ENCODE measurements at places on chromosomes 1 and 21.

GRCh38 chr1:196501760-196502428 lies 106.3 kb downstream of the KCNT2 start:
- no peak for DNase-seq

DNA sequence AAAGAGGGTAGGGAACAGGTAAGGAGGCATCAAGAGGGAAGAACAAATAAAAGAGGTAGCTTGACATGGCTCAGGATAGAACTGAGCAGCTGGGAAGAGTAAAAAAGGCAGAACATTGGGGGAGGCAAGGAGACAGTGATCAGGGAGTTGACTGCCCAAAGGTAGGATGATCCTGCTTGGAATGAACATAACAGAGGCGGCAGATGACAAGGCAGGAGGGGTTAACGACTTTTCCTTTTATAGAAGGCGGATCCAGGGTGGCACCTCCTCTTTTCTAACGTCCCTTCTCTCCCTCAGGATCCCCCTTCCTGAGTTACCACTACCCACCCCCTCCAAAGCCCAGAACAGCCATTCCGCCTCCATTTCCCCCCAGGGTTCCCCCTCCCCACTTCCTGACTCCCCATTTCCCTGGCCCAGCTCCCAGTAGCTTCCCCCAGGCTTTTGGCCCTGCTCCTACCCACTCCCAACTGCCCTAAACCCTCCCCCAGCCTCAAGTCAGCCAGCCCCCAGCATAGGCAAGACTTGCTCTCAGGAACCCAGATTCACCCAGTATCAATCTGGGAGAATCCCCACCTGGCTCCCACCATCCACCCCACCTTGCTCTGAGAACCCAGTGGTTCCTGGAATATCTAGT lies 769 bp upstream of the ADAMTS4 start:
- DNase-seq = no peak

DNA sequence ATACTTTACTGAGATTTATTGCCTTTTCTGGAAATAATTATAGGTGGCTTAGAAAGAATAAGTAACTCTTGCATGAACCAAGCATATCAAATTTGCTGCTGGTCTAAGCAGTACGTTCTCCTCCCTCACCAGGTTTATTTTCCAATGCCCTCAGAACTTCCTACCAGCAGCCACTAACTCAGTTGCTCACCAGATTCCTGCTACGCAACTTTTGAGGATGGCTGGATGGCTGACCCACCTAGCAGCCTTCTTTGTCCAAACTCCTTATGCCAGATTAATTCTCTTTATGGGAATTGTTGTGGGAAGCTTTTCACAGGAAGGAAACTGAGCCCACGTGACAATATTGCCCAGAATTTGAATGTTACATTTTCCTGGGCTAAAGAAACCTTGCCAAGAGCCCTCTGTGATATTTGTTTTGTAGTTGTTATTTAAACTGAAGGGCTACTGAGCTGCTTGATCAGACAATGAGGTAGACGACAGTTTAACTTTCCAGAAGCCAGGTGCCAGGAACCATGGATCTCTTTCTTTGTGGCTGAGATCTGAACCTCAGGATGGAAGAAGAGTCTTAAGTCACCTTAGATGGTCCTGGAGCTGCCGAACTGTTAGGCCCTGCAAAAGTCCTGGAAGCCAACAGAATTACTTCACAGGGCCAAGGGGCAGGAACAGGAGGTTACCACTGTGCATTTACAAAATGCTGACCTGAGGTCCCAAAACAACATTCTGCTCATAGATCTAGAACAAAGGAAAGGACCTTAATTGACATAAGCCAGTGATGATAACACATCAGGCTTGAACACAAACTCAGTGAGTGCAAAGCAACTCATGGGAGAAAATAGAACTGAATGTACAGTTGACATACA lies 85.5 kb upstream of the ATP1A1 start:
- no peak for DNase-seq

DNA sequence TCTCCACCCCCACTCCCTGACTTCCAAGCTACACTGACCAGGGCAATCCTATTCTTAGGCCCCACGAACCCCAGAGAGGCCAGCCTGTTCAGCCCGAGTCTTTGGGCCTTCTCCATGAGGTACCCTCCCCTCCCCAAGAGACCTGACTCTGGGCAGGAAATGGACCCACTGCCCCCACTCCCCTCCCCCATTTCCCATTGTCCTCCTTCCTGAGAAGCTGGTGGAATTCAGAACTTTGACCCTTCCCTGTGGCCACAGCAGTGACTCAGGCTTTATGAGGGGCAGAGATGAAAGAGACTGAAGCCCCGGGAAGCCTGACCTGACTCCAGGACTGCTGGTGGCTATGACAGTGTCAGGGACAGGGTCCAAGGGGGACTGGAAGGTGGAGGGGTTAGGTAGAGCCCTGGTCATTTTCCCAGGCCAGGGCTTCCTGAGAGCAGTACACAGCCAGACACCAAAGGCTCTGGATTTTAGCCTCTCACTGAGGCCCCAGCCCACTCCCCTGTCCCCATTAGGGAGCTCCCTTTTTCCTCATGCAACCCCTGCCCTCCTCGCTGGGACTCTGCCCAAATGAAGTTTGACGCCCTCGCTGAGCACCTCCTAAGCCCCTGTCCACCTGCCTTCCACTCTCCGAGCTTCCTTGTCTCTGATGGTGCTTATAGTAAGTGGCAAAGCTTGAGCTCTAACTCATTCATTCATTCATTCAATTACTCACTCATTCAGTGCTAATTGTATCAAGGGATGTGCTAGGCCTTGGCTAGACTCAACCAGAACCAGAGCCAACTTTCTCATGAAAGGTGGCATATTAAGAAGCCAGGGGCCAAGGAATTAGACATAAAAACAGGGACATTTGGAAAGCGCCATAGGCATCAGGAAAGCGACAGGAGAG lies 3.0 kb downstream of the CRYBG2 start:
- DNase-seq = no peak

- DNase-seq = no peak
These were observed 116.3 kb downstream of the PEX14 start for GRCh38 chr1:10591010-10591409.

DNA sequence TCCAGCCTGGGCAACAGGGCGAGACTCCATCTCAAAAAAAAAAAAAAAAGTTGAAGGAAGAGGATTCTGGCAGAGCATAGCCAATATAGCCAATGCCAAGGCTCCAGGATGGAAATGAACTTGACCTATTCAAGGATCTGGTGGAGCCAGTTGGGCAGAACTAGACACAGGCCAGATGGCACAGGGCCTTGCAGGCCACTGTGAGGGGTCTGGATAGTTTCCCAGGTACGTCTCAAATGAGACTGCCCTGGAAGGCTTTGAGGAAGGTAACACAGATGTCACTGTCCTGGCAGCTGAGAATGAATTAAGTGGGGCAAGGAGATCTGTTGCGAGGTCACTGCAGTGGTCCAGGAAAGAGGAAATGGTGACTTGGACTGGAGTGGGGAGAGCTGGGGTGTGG lies 12.0 kb upstream of the ARHGEF19 start:
- DNase-seq = no peak

DNA sequence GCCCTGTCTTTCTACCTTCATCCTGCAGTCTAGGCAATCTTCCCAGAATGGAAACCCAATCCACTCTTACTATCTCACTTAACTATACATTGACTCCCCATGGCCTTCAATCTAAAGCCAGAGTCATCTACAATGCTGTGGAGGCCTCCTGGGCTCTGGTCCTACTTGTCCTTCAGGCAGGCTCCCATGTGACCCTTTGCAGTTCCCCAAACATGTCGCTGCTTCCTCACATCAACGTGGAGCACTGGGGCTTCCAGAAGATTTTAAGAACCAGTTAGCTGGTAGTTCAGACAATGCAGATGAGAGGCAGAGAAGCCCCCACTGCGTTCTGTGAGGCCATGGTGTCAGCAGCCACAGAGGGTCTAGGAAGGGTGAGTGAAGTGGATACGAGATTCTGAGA lies 18.6 kb downstream of the LYPD8 start:
- DNase-seq = no peak

DNA sequence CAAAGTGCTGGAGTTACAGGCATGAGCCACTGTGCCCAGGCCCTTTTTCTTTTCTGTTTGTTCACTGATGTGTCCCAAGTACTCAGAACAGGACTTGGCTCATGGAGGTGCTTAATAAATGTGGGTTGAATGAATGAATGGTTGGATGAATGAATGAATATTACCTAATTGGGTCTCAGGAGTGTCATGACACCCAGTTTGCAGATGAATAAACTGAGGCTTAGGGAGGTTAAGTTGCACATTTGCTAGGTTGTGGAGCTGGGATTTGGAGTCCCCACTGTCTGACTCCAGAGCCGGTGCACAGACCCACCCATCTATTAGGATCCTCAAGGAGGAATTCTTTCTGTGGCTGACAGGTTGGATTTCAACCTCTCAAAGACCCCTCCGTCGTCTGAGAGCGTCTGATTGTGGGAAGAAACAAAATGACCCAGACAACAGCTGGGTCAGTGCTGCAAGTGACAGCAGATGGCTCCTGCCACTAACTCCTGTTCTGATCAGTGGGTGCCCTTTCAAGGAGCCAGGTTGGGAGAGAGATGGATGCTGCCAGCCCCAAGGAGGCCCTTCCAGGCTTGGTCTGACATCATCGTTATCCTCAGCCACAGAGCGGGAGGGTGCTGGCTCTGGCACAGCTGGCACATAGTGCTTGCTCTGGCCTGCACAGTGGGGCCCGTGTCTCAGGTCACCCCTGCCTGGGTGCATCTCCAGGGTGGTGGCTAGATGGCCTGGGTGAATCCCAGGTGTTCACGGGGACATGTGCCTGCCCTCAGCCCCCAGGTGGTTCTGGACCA lies 24.2 kb downstream of the ARHGEF10L start:
- DNase-seq = no peak

- DNase-seq = no peak
These were observed 363.0 kb upstream of the DUSP10 start for GRCh38 chr1:222104694-222105392.

DNA sequence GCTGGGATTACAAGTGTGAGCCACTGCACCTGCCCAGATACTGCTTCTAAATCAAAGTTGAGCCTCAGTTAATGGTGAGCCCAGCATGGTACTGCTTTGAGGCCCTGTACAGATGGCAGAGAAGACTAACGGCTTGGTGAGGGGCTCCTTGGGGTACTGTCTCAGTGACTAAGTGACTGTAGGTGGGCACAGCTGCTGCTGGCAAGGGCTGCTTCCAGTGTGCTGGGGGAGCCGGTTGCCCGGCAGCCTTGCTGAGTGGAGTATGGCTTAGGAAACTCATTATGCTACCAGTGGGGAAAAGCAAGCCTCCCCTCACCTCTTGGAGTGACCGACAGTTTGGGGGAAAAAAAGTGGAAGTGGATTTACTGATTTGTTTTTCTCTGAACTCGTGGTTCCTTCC lies 23.6 kb upstream of the ARHGEF10L start:
- no peak for DNase-seq

DNA sequence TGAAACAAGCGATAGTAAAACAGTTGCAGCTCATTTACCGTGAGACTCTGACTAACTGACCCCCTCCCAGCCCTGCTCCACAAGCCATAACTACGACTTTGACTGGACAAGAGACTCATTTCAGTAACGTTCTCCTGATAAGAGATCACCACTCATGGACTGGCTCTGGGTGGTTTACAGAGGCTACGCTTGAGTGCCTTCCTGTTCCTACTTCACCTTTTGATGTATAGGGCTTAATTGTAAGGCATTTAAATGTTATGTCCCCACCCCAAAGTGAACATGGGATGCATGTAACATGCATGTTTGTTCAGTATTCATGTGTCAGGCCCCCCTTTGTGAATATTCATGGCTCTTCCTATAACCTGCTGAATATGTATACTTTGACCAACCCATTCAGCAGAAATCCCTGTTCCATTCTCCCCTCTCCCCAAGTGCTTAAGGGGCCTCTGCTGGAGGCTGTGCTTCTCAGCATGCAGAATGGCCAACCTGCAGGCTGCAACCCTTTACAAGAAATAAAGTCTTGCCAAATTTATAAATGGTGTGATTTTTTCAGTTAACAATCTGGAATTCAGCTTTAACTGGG lies 50.7 kb upstream of the SPOCD1 start:
- DNase-seq = no peak

- DNase-seq = no peak
These were observed 109.8 kb downstream of the TOMM20 start for GRCh38 chr1:235018720-235019444.

DNA sequence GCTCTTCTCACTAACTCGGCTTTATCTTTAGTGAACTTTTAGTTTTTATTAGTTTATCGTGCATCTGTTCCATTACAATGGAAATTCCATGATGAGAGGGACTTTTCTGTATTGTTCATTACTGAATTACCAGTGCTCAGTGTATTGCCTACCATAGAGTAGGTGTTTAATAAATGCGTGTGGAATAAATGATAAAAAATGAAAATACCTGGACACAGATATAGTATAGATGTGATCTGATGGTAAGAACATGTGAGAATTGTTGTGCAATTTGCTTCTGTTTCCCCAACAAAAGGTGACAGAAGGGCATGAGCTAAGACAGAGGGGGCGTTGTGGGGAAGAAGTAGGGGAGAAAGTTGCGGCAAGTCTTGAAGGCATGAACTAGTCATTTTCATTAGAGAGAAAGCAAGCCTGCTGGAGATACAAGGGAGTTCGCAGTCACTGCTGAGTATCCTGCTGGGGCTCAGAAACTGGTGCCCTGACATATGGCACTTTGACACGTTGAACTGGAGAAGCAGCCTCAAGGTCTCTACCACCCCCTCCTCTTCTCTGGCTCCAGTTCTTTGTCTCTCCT lies 5.6 kb upstream of the COG2 start:
- no peak for DNase-seq

DNA sequence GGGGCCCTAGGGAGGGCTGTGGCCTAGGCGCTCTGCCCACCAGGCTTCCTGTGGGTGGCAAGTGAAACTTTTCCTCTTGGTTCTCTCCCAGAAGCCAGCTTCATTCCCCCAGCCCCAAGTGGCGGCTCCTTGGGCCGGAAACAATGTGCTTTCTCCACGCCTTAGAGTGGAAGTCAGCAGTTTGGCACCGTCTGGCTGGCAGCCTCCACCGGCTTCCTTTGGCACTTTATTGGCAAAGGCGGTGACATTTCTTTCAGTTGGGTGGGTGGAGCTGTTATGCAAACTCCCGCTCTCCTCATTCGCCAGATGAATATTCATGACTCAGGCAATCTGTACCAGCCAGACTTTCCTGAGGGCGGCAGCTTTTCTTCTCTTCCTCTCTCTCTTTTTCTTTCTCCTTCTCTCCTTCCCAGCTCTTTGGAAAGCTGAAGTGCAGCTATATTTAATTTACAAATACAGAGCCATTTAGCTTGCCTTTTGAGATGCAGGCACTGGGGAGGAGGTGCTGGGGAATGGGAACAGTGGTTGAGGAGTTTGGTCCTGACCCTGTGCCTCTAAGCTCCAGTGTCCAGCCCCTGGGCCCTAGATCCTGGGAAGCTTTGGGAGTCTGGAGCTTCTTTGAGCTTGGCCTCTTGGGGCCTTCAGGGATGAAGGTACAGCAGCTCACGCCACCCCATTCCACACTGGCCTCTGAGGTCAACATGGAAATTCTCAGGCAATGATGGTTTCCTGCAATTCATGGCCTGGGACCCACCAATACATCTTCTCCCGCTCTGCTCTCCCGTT lies 67.8 kb upstream of the POU3F1 start:
- DNase-seq = no peak

GRCh38 chr1:89821322-89822108 lies 683 bp downstream of the LRRC8D start:
- DNase-seq = peak; percentile 2

- DNase-seq = no peak
These were observed 101.1 kb downstream of the RHOU start for GRCh38 chr1:228836427-228836826.

- DNase-seq = no peak
These were observed 8.4 kb upstream of the RBM8A start for GRCh38 chr1:145935708-145936107.

GRCh38 chr1:20178634-20179370 lies 7.1 kb upstream of the UBXN10 start:
- DNase-seq = no peak

Measured in SW 1271 (cell line).